ENCODE measurements at places on chromosomes 7 and 10.
A peak's percentile ranks its signal among the peaks of the same experiment; 100 is the strongest.

DNA sequence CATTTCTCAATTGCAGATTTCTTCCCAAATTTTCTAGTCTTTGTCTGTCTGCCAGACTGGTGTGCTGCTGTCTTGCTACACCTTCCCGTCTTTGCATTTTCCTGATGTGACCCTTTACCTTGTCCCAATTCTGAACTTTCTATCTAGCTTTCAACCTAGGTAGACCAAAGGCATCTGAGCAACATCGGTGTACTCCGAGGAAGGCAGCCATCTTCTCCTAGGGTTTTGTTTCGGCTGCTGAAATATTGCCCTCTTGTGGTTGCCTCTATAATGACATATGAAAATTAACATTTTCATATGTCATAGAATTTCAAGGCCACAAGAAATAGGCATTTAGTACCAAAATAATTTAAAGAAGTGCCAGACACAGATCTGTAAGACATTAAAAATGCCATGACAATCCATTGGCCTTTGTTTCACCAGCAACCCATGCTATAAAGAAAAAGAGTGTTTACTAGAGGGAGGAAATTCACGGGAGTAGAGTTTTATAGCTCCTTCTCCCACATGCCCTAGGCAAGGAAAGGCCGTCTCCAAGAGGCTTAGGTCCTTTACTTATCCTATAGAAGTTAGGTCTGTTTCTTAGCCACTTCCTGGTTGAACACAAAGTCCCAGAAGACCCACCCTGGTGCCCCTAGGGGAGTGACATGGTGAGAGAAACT lies 23.4 kb downstream of the OR9A2 start:
- peak; percentile 50 for DNase-seq

DNA sequence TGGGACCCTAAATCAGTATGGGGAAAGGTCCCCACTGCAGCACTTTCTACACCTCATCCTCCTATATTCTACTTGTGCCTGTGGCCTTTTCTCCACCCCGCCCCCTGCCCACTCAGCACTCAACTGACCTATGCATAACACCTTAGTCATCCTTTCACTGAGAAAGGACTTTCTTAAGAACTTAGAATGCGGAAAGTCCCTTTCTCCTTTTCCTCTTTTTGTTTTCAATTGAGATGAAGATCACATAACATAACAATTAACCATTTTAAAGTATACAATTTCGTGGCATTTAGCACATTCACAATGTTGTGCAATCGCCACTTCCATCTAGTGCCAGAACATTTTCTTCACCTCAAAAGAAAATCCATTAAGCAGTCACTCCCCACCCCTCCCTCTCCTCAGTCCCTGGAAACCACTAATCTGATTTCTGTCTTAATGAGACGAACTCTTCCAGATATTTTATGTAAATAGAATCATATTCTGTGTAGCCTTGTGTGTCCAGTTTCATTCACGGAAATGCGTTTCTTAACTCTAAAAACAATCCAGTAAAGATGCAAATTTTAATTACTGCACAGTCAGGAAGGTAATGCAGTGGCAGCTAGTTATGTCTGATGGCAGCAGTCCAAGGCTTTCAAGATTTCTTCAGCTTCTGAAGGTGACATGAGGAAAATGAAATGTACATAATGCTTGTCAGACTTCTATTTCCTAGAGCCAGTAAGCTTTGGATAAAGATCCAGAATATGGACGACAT lies 41.7 kb downstream of the FAS start:
- DNase-seq = no peak

GRCh38 chr10:125169915-125170314 lies 9.6 kb upstream of the CTBP2 start:
- no peak for DNase-seq

- no peak for DNase-seq
These were observed 1.3 kb downstream of the CLIP2 start for GRCh38 chr7:74290553-74290950.

DNA sequence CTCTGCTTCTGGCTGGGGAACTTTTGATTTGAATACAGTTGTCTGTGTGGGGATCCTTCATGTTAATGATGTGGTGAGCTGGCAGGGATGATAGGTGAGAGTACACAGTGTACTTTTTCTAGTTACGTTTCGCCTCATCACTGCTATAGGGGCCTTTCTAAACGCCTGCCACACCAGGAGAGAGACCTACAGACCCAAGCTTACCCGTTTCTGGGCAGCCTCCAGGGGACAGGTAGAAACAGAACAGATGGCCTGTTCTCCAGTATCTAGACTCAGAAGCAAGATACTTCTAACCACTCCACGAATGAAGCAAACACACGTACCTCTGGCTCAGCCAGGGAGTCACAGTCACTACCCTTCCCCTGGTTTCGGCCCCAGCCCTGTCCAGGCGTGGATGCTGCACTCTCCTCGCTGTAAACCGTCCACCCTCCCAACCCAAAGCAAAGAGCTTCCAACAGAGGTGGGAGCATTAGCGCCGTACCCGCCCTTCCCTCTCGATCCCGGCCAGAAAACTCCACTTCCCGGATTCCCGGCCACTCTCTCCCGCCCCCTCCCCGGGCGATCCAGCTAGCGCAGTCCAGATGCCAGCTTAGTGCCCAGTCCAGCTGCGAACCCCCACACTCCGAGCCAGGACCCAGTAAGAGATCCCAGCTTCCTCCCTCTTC lies 1.2 kb downstream of the CCDC6 start:
- no peak for DNase-seq

DNA sequence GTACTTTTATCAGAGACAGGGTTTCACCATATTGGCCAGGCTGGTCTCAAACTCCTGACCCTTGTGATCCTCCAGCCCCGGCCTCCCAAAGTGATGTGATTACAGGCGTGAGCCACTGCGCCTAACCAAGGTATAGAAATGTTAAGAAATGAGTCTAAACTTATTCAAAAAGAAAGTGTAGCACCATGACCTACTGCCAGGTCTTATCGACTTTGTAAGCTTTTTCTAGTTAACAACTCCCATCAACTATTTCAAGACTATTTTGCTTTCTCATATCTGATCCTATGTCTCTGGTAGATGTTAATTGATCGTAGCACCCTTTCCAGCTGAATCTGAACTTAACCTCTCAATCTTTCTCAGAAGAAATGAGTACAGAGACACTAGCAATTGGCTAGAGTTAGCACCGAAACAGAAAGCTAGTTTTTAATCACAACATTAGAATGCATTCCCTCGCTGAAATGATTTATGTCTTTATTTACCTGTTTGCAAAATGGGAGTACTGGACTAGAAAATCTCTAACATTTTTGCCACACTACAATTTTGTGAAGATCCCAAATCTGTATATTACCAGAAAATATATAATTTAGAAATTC lies 114.0 kb upstream of the HGF start:
- no peak for DNase-seq

- DNase-seq = no peak
These were observed 27.1 kb downstream of the ZNF775 start for GRCh38 chr7:150406312-150406566.

DNA sequence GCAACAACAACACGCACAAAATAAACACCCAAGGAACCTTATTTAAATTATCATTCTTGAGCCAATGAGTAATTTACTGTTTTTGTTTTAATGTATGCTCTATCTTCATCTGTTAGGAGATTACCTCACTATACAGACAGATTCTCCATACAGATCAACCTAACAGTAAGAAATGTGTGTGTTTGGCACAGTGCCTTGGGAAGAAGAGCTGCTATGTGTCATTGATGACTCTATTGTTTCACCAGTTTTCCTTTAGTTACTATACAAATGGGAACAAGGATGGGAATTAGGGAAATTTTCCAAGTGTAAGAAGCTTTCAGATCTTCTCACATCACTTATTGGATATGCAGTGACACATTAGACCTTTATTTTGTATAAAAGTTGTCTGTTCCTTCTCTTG lies 640.3 kb downstream of the NRG3 start:
- no peak for DNase-seq

GRCh38 chr7:7662527-7662926 lies 22.0 kb downstream of the UMAD1 start:
- DNase-seq = no peak

- DNase-seq = no peak
These were observed 6.8 kb upstream of the KIAA1217 start for GRCh38 chr10:24202181-24202570.

DNA sequence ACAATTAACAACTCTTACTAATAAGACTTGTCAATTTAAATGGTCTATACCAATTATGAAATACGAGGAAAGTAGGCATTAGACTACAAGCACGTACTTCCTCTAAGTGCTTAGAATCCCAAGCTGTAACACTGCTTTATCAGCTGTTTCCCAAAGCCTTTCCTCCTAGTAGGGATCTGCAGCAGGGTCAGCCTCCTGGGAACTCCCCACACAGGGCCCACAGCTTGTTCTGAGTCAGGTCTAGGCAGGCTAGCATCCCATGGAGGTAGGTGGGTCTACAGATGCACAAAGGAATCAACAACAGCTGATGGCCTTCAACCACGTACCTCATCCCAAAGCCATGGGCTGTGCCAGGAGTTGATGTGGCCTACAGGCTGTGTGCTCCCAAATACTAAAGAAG lies 14.7 kb downstream of the MMS19 start:
- no peak for DNase-seq

GRCh38 chr7:28070297-28071055 lies 110.1 kb downstream of the JAZF1 start:
- DNase-seq = no peak

GRCh38 chr7:155746188-155746587 lies 66.1 kb downstream of the SHH start:
- no peak for DNase-seq

GRCh38 chr7:86970986-86971385 lies 88.5 kb downstream of the ELAPOR2 start:
- no peak for DNase-seq

- DNase-seq = no peak
These were observed 257.0 kb downstream of the PHTF2 start for GRCh38 chr7:78055599-78055998.

DNA sequence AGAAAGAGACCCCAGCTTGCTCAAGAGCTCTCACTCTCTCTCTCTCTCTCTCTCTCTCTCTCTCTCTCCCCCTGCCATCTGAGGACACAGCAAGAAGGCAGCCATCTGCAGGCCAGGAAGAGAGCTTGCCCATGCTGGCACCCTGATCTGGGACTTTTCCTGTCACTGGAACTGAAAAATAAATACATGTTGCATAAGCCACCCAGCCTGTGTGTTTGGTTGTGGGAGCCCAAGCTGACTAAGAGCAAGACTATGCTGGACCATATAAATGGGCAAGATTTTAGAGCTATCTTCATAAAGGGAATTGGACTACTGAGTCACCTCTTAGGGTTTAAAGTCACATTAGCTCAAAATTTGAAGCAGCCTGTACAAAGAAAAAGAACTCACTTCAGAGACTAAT lies 98.6 kb downstream of the SLC16A9 start:
- DNase-seq = no peak

DNA sequence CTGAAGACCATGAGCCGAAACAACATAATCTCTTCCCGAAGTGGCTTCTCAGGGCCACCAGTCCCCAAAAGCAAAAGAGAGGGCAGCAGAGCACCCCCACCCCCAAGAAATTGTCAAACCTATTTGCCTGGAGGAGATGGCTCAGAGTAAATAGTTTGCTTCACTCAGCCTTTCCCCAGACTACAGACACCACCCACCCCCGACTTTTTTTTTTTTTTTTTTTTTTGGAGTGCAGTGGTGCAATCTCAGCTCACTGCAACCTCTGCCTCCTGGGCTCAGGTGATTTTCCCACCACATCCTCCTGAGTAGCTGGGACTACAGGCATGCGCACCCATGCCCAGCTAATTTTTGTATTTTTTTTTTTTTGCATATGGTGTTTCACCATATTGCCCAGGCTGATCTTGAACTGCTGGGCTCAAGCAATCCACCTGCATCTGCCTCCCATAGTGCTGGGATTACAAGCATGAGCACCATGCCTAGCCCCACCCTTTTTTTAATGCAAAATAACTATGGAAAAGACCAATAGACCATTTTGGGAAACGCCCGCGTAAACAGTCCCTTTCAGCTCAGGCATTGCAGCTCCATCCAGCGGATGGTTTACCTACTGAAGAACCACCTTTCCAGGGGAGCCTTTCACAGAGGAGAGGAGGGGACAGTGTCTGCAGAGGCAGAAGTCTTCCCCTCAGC lies 9.7 kb downstream of the ZMIZ1 start:
- no peak for DNase-seq

DNA sequence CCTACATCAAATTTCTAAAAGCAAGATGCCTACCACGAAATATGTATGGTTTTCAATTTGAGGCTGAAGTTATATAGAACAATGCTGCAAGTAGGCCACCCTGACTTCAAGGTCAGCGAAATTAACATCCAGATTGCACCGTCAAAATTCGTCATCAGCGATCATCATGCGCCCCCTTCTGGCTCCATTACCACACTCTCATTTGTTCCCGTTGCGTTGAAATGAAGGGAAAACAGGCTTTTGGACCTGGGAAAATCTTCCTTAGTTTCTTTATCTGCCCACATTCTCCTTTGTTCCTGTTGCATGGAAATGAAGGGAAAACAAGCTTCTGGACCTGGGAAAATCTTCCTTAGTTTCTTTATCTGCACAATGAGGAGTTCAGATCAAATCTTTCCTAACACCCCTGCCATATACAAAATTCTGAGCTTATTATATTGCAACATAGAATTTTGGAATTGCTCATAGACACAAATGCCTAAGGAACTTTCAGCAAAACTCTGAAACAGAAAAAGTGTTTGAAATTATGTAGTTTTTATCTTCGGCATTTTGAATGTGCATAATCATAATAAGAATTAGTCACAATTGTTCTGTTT lies 98.2 kb upstream of the PRKCQ start:
- DNase-seq = no peak

- DNase-seq = no peak
These were observed 534.1 kb downstream of the ANKRD7 start for GRCh38 chr7:118758582-118758981.

GRCh38 chr10:133359554-133359971 lies 1.7 kb upstream of the FUOM start:
- no peak for DNase-seq

DNA sequence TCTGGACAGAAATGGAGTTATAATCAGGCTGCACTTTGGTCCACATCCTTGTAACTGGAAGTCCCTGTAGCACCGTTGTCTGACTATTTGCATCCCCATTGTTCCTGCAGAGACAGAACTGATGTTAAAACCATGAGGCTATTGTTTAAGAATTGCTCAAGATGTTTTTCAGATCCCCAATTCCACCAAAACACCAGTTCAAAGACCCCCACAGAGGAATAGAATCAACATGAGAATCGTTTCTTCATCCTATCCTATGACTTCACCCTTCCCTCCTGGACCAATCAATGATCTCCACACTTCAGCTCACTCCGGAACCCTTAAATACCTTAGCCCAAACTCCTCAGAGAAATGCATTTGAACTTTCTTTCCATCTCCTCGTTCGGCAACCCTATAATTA lies 57.1 kb upstream of the GRID1 start:
- no peak for DNase-seq
